ENCODE measurements at places on chromosomes 12 and 14.

DNA sequence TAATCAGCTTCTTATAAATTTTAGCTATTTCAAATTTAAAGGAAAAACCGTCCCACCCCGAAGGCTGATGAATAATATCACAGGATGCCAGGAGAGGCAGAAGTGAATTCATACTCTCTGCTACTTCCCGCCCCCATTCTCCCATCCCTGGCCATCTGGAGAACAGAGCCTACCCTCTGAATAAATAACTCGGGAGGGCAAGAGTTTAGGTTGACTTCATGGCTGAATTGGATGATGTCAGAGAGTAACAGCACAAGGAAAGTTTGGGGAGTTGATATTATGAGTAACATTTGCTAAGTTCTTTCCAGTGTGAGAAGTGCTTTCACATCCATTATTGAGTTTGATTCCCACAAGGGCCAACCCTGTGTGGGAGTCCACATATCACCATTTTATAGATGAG lies 241.6 kb downstream of the EGLN3 start:
- no peak for DNase-seq

DNA sequence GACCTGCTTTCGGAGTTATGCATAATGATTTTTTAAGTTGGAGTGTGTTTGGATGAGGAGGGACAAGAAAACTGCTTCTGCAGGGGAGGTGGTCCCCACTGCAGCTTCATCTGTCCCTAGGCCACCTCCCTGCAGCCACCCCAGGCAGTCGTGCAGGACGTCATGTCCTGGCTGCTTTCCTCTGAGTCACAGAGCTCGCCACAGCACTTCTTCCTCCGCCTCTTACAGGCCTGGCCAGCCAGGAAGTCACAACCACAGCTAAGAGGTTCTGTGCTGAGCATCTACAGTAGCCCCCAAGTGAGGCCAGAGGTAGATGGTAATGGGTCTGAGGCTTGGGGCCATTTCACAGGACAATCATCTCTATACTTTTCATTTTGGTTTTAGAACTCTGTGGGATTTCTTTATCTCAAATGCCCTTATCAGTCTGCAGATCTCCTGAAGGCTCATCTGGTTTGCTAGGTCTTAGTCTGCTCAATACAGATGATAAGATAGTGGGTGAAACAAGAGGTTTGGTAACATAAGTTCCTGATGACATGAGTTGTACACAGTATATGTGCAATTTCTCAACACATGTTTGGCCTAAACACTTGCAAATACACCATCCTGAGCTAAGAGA lies 106.4 kb downstream of the ARF6 start:
- DNase-seq: no peak

DNA sequence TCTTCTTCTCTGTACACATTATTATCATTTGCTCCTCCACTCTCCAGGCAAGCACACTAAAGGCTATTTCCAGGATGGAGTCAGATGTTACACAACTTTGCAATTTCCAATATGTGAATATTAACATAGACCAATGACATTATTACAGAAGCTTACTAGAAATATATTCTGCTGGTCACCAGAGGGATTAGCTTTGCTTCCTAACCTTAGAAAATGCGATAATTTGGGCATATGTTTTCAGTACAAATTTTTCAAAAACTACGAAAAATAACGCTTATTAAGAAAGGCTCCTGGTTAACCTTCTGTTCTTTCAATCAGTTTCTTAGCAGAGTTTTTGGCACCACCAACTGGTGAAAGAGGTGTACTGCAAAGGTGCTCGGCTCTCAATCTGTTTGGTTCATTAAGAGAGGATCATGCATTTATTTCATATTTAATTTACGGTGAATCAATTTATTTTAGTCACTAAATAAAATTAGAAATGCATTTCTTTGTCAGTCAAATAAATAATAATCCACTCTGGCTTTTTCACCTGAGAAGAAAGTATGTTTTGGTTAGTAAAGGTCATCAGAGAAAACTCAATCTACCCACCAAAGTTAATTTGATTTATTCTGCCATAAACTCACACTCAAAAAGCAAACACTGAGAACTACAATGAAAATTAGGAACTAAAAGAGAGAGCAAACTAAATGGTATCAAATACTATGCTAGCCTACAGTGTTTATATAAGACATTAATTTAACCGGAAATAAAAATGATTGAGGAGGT lies 39.2 kb downstream of the EFCAB11 start:
- no peak for DNase-seq

DNA sequence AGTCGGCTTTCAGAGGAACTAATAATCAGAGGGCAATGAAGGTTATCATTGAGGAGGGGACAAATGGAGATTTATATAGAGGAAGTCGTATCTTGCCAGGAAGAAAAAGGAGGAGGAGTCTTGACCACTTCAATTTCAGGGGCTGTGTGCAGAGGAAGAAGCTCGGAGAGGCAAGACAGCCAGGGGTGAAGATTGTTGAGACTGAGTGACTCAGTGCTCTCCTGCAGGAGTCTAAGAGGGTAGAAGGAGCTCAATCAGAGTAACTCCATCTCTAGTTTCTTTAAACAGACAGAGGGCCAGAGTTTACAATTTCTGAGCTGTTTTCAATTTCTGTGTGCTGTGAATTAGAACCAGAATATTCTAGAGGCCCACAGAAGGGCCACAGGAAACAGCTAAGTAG lies 439.3 kb upstream of the PRICKLE1 start:
- no peak for DNase-seq

- DNase-seq: no peak
Observed at GRCh38 chr12:102479099-102479885, 1.1 kb downstream of the IGF1 start.

GRCh38 chr12:82873951-82874350 lies 187.2 kb downstream of the TMTC2 start:
- DNase-seq: no peak

DNA sequence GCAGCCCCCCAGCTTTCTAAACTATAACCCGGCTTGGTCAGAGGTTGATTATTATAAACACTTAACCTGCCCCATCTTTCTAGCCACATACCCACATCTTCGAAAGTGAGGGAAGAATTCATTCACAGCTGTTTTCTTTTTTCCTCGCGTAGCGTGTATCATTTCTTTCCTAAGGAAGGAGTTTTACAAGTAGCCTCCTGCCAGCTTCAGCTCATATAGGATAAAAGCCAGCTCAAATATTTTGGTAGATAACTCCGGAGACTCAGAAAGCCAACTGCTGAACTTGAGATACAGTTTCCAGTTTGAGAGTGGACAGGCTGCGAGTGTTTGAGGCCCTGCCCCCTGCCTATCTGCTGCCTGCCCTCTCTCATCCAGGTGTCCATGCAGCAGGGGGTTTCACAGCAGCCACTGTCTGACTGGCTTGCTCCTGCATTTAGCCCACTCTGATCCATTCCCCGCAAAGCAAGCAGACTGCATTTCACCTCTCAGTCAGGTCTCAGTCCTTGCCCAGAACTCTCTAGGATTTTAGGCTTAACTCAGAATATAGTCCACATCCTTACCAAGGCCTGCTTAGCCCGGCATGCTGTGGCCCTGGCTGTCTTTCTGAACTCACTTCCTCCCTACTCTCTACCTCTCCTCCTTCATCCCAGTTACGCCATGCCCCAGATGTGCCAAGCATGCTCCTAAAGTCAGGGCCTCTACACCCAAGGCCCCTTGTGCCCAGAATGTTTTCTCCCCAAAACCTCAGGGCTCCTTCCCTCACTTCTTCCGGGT lies 46.9 kb downstream of the EVL start:
- no peak for DNase-seq

GRCh38 chr12:105083551-105084105 lies 630 bp downstream of the ALDH1L2 start:
- no peak for DNase-seq

DNA sequence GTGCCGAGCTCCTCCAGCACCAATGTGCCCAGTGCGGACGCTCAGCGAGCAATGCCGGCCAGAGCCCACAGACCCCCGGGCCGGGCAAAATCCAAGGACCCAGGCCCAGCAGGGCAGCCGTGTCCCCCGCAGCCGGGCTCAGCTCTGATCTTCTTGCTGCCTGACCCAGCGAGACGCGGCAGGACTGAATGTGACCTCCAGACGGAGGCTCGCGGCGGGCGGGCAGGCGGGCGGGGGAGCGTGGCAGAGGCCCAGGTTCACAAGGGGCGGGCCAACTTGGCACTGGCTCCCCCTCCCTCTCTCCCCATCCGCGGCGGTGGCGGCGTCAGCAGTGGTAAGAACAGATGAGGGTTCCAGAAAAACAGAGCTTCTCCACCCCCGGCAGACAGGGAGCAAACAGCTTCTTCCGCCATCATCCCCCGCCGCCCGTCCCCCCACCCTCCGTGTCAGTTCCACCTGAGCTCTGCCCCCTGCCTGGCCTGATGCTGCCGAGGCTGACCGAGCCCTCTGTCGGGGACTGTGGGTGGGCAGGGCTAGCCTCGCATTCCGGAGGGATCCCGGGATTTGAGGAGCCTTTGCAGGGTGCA lies 94.3 kb downstream of the RFLNA start:
- no peak for DNase-seq

Data from epithelial cell of proximal tubule (primary cell).